Activated naive CD8-positive, alpha-beta T cell treated with anti-CD3 and anti-CD28 coated beads, Interleukin-2, amount 50 U/mL, for 16 hours (primary cell): ENCODE measurements at places on chromosomes 16 and 17.

DNA sequence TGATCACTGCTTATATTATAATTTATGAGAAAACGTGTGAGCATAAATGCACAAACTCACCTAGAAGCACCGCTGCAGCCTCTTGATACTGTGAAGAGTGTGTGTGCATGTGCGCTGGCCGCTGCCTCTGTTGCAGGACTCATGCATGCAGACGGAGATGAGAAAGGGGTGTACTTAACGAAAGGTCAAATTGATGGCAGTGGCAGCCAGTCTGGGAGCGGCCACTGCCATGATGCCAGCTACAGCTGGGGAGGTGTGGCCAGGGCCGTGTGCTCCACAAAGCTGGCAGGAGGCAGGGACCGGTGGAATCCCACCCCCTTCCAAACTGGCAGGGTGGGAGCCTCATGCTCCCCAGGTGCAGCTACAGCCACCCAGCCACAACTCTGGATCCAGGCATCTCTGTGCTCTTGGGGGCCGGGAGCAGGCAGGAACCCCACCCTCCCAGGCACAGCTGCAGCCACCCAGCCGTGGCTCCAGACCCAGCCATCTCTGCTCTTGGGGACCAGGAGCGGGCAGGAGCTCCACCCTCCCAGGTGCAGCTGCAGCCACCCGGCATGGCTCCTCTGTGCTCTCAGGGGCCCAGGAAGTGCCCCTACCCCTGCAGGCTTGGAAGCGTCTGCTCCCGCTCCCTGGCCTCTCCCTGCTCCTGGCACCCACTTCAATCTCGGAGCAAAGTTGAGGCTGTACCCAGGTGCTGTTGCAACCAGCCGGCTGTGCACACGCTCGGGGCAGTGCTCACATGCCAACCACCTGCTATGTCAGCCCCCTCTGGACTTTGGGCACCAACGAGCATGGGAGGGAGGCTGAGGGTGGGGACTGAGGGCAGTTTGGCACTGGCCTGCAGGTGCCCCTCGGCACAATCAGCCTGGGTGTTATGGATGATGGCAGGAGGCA lies 77.5 kb upstream of the CHMP6 start:
- DNase-seq = no peak

DNA sequence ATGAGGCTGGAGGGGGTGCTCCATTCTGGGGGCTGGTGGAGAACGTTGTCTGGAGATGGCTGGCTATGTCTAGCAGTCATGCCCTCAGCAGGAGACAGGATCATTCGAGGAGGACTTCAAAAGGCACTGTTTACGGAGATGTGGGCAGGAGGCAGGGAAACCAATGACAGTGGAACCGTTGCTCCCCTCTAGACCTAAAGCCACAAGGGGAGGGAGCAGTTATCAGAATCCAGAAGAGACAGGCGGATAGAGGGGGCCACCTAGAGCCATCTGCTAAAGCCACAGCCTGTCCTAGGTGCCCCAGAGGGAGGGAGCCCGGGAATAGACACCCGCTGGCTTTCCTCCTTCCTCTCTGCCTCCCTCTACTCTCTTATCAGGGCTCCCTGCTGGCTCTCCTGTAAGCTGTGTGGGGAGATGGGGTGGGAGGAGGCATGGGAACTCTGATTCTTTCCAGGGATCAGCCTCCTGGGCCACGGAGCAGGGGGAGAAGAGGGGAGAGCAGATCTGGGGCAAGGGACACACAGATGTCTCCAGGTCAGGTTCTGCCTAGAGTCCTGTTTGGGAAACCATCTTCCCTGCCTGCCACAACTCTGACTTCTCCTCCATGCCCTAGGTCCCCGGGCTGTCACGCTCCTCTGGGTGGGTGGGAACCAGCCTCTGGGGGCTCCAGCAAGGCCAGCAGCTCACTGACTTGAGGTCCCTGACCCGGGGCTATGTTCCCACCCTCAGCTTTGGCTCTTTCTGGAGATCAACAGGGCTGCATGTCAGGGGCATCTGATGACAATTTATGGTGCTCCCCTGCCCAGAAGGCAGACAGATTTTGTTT lies 42.3 kb downstream of the IRX3 start:
- DNase-seq = no peak

DNA sequence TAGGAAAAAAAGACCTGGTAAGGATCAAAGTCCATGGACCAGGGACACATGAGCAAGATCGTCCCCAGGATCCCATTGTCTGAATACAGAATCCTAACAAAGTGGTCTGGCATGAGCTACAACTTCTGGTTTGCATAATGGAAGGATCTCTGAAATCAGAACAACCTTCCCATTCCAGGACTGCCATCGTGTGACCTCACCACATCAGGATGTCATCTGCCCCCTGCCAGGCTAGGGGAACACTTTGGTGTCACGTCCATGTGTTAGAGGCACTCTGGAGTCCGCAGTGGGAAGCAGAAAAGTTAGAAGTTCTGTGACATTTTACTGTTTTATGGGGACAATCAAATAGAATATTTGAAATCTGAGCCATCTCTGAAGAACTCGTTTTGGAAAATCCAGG lies 160.7 kb downstream of the RGS9 start:
- DNase-seq = no peak

GRCh38 chr17:27939474-27940465 lies 46.6 kb upstream of the LYRM9 start:
- DNase-seq = no peak

- DNase-seq = no peak
Observed at GRCh38 chr17:65102788-65103187, 34.4 kb upstream of the RGS9 start.

- DNase-seq = no peak
Observed at GRCh38 chr17:32570081-32570396, 83.2 kb downstream of the CDK5R1 start.

GRCh38 chr17:31327534-31328159 lies 6.2 kb upstream of the EVI2A start:
- DNase-seq = no peak

DNA sequence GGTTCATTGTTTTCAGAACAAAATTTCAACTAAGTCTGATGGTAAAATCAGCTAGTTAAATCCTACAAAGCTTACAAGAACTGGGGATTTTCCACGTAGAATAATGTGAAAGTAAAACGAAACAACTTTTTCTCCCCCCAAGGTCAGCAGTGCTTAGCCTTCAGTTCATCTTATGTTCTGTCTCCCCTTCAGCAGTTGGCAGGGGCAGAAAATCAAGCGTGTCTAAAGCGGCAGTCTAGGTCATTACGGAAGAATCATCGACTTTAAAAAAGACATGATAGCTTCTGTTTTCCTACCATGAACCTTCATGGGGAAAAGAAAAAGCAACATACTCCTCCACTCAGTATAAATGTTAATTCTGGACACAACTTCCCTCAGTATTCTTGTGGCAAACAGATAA lies 50.7 kb downstream of the GNA13 start:
- DNase-seq = no peak

GRCh38 chr16:65281586-65281985 lies 159.7 kb upstream of the CDH11 start:
- DNase-seq = no peak

DNA sequence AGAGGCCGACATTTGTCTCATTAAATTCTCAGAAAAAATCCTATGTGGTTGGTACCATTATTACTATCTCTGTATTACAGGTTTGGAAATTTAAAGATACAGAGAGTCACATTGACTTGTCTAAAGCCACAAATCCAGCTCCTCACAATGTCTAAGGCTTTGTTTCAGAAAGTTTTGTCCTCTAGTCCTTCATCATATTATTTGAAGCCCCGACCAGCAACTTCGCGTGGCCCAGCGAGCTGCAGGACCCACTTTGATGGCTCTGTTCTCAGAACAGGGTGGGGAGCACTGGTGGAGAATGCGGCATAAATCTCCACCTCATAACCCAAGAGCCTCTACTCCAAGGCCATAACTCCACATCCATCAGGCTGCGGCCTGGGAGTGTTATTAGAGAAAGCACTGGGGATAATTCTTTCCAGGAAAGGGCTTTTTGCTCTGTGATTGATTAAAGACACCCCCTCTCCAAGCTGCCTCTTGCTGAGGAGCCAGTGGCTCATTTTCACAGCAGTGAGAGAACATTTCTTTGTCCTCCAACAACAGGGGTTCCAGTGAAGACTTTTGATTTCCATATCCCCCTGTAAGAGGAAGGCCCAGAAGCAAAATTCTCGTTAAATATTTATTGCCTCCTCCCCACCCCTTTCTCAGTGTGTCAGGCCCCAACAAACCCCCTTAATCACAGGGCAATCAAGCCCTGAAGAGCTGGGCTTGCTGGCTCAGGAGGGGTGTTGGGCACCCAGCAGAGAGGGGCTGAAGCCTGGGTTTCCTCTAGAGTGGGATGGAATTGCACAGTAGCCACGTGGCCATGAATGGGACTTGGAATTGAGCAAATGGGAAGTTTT lies 113.7 kb upstream of the CDH11 start:
- no peak for DNase-seq

GRCh38 chr17:4598776-4599504 lies 14.6 kb downstream of the SMTNL2 start:
- DNase-seq = no peak

DNA sequence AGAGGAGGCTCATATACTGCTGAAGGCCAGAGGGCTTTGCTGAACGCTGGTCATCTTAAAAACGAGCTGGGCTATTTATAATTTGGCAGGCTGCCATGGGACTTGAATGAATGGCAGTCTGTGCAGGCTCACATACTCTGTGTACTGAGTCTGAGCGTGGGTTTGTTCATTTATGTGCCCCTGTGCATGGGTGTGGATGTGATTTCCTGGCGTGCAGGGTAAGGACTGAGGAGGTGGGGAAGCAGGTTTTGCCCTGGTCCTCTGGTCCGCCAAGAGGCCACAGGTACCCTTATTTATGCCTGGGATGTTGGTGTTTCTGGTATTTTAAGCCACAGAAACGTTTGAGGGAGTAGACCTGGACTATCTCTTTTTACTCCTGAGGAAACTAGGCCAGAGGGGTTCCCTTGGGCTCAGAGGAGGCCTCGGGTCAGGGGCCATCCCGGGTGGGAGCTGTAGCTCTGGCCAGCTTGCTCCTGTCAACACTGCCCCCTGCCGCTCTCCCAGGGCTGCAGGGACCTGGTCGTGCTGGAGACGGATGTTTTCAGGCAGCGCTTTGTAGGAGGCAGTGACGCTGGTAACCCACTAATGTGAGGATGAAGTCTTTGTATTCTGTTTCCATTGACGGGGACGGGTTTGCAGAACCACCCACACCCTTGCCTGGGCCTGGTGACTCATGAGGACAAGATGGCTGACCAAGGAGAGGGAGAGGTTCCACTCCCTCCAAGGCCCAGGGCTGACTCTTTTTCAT lies 184.4 kb downstream of the MSI2 start:
- peak; percentile 64 for DNase-seq
